ENCODE measurements at places on chromosomes 5 and 9.

- DNase-seq: no peak
These were observed 184.4 kb upstream of the OR13F1 start for GRCh38 chr9:104319685-104320084.

DNA sequence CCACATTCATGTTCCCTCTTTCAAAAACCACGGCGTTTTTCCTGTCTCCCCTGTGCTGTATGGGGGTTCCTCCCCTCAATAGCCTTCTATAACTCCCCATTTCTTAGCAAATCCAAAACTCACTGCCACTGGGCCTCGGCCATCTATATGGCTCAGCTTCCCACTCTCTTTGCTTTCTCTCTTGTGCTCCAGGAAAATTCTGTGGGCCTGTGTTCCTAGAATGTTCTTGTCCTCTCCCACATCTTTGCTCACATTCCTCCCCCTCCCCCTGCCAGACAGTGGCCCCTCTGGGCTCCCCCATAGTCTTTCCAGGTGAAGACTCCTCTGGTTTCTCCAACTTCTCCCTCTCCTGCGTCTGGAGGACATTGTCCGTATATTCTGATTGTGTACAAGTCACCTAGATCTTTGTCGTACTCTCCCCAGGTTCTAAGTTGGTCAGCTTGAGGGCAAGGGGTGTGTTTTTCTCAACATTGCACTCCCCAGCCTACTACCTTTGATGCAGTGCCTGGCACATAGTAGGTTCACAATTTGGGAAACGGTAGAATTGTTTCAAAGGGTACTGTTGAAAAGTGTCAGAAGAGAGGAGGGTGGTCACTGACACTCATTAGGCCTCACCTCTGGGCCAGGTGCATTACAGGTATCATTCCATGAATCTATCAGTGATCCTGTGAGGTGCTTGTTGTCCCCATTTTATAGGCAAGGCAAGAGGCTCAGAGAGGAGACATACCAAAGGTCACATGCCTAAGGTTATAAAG lies 3.7 kb upstream of the DUSP1 start:
- no peak for DNase-seq

GRCh38 chr5:38672059-38672788 lies 115.8 kb upstream of the LIFR start:
- DNase-seq: no peak

- DNase-seq: peak; percentile 70
These were observed 3.4 kb downstream of the IL13 start for GRCh38 chr5:132661231-132662003.

DNA sequence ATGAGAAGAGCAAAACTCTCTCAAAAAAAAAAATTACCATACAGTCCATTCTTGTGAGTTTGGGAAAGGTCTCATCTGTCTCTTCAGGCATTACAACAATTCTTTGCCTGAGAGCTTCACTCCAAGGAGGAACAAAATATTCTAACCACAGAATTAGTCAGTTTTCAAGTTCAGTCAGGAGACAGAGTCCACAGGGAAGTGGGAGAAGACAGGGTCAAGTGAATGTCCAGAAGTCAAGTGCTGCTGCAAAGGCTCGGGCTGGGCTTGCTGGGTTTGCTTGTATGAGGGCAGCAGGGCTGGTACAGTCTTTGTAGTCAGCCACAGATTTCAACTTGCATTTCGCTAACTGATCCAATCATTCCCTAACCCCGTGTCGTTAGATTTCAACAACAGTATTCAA lies 17.6 kb upstream of the HEXB start:
- DNase-seq: no peak

- DNase-seq: no peak
These were observed 32.8 kb downstream of the ZNF608 start for GRCh38 chr5:124713595-124713994.

DNA sequence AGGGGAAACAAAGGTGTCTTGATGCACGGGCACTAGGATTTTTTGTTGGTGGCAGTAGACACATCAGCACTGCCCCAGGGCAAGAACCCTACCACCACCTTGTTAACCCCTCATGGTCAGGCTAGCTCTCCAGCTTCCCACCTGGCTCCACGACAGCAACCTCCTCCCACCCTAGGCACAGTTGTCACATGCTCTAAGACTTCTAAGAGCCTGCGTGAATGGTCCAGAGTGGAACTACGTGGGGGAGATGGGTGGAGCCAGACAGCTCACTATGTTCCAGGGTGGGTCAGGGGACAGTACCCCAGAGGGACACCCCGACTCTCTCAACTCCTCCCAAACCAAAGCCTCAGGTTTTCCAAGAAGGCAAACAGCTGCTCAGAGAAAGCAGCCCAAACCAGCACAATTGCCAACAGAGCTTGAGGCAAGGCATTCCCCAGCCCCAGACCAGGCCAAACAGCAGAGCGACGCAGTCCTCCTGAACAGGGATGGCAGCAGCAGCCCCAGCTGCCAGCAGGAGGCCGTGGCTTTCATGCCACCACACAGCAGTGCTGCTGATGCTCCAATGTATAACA lies 78.0 kb downstream of the NRG2 start:
- DNase-seq: no peak

DNA sequence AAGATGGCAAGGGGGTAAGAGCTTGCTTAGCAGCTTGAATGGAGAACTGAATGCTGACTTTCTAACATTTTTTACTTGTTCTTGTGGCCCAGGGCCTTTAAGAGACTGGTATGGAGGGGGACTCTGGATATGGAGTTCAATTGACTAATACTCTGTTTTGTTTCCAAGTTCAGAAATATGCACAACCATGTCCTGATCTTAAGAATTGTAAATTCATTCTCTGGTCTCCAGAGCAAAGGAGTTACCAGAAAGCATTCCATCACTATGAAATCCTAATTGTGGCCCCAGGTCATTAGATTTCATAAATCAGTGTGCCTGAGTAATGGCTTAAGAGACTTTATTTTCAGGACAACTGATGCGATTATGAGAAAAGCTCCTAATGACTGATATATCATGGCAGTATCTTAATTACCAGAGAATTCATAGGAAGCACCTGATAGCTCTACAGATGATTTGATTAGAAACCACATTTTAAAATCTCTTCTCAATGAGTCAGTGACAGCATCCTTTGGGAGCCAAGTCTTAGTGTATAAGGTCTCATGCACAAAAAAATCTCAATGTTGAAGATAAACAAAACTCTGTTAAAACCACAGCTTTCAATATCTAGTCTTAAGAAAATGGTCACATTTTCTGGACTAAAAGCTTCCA lies 613.6 kb upstream of the KLF4 start:
- no peak for DNase-seq

DNA sequence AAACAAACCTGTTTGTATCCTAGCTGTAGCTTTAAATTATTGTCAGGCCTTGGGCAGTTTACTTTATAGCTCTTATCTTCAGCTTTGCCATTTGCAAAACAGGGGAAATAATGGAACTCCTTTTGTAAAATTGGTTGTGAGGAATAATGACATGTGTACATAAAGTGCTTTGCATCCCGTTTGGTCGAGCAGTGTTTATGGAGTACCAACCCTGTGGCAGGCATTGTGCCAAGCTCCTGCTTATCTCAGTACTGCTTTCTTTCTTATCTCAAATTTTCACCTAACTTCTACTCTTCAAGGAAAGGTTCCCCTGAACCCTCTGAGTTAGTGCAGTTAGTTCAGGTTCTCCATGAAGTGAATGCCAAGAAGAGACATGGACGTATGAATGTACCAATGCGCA lies 9.4 kb upstream of the TENT2 start:
- DNase-seq: peak; percentile 32

Data from K562 (cell line).